ENCODE measurements at places on chromosomes 12 and 14.

DNA sequence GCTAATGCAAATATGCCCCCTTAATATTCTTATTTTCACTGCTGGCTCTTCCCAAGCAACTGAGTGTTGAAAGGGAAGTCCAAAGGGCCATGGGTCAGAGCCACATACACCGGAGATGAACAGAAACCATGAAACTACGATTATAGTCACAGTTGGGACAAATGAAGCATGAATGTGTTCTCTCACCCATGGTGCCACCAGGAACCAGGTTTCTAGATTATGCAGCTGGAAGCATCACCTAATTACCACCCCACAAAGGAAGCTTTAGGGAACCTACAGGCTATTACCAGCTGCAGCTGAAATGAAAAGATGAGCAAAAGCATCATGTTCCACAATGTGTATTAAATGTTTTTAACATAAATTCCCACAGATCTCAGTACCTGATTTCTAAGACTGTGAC lies 15.4 kb downstream of the TMTC1 start:
- no peaks in the 10 kb centered on the region for H3K27me3 ChIP-seq
- H3K27ac ChIP-seq = no peak overlapping the region
- DNase-seq = no peak
- peaks cover 2% of the 10 kb centered on the region for H3K4me1 ChIP-seq
- H3K36me3 ChIP-seq = no peaks in the 10 kb centered on the region
- no peak overlapping the region for H3K4me3 ChIP-seq

- no peak overlapping the region for H3K27ac ChIP-seq
- no peaks in the 10 kb centered on the region for H3K27me3 ChIP-seq
- no peak for DNase-seq
- H3K36me3 ChIP-seq = no peaks in the 10 kb centered on the region
Measured at GRCh38 chr12:96786791-96787190, 120.3 kb upstream of the NEDD1 start.

DNA sequence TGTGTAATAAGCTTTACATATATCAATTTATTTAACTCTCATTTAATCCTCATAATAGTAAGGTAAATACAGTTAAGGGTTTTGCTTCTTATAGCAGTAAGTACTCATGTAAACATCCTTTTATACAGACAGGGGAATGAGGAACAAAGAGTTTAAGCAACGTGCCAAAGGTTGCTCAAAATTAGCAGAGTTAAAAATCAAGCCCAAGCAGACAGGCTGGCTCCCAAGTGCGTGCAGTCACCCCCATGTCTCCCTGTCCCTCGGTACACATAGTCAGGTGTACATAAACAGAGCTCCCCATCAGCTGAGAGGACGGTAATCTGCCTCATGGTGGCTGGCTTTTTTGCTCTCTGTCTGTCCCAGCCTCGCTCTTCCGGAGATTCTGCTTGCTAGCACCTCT lies 126.4 kb downstream of the DERA start:
- no peaks in the 10 kb centered on the region for H3K4me1 ChIP-seq
- no peak for DNase-seq
- H3K27me3 ChIP-seq = no peaks in the 10 kb centered on the region
- H3K4me3 ChIP-seq = no peak overlapping the region
- no peak overlapping the region for H3K27ac ChIP-seq

DNA sequence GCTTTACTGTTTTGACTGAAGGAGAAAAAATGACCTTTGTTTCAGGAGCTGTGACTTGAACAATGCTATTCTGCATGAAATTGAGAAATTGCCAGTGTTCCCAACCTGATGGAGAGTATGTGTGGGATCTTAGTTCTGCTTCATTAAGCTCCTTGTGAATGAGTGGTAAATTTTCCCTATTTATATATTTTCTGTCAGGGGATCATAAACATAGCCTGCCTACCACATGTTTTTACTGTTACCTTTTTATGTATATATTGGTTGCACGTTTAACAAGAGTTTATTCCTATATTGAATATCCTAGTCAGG lies 271.7 kb downstream of the PDZRN4 start:
- no peak overlapping the region for H3K4me3 ChIP-seq
- no peaks in the 10 kb centered on the region for H3K27me3 ChIP-seq
- H3K4me1 ChIP-seq = no peaks in the 10 kb centered on the region
- DNase-seq = no peak
